Mucosa of gallbladder (tissue), 1 donor: ENCODE measurements at places on chromosomes 12 and 14.

DNA sequence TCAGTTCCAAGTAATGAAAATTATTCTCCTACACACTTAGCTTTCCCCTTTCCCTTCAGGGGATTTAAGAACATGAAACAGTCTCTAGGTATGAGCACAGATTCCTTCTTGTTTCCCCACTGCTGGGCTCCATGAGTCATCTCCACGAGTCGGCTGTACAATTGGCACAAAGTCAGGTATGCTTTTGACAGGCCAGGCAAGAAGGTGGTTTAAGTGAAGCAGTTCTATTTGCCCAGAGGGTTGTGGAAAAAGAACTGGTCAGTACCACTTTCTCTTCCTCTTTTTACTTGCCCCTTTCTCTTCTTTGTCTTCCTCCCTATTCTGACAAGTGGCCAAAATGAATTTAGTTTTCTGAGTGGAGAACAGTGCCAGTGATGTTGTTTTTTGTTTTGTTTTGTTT, 16.3 kb downstream of the DYNC1H1 start:
- peak; percentile 74 for DNase-seq

GRCh38 chr12:114480337-114481199, 74.6 kb upstream of the TBX5 start:
- no peak for DNase-seq

DNA sequence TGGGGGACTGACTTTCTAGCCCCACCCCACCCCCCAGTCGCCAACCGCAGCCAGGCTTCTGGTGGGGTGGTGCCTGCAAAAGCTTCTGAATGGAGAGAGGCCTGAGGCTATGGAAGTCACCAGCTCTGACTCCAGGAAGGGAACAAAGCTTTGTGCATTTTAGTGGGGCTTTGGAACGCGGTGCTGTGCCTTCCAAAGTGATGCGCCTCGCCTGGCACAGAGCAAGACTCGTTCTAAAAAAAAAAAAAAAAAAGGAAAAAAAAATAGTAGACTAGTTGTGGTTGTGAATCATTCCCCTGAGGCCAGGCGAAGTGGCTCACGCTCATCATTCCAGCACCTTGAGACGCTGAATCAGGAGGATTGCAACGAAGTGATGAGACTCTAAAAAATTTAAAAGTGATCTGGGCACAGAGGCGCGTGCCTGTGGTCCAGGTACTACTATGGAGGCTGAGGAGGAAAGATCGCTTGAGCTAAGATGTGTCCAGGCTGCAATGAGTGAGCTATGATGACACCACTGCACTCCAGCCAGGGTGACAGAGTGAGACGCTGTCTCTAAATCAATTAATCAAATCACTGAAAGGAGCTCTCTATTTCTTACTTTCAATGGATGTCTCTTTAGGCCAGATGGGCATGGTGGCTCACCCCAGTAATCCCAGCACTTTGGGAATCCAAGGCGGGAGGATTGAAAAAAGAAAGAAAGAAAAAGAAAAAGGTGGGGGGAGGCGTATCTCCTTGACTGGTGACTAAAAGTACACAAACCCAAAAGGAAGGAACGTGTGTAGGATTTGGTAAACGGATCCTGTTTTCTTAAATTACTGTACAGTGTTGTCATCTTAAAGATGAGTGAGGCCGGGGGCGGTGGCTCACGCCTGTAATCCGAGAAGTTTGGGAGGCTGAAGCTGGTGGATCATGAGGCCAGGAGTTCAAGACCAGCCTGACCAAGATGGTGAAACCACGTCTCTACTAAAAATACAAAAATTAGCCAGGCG, 259.6 kb upstream of the ALG10B start:
- DNase-seq = no peak

- no peak for DNase-seq
These were observed 63.6 kb downstream of the CHST11 start for GRCh38 chr12:104520242-104520900.

DNA sequence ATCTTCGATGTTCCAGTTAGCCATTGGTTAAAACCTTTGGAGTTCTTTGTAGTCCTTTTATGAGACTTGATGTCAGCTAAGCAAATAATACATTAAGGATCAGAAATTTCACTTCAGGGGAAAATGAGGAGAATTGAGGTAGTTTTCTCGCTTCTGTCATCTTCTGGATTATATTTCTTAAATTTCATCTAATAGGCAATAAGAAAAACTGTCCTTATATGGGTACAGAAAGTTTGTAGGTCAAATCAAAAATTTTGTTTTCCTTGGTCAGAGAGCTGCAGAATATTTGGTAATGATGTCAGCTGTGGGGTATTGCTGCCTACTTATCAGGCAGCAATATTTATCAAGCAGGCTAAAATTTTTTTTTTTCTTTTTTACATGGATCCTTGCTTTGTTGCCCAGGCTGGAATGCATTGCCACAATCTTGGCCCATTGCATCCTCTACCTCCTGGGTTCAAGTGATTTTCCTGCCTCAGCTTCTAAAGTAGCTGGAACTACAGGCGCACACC, 37.1 kb downstream of the RIMKLB start:
- DNase-seq = no peak

- DNase-seq = no peak
These were observed 1.0 kb downstream of the ORMDL2 start for GRCh38 chr12:55818886-55819285.

DNA sequence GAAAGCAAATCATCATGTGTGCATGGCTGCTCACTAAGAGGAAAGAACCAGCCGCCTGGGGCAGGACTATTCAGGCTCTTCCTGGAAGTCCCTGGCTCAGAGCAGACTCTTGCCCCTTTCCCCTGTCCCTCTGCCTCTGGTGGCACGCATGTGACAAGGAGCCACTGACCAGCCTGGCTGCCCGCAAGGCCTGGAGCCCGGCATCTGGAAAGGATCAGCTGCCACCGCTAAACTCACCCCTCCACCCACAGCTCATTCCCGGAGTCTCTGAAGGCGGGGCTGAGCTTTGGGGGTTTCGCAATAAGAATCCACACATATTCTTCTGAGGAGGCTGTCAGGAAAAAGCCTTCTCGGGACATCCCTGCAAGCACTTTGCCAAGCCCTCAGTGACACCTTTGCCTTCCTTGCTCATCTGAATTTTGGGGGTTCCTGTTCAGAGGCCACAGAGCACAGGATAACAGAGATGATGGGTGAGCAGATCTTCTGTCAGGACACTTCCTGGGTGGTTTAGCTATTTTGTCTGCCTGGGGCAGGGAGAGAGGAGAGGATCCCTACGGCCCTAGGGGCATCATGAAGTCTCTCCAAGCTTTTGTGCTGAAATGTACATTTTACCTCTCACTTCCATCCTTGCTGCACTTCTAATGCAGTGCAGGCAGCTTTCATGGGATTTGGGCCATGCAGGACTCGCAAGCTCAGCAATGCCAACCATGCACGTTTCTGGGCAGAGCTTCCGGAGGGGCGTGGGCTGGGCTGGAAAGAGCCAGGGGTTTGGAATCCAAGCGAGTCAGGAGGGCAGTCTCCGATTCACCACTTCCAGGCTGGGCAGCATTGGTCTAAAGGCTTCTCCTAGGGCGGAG, 124.8 kb upstream of the MAP1LC3B2 start:
- peak; percentile 79 for DNase-seq

DNA sequence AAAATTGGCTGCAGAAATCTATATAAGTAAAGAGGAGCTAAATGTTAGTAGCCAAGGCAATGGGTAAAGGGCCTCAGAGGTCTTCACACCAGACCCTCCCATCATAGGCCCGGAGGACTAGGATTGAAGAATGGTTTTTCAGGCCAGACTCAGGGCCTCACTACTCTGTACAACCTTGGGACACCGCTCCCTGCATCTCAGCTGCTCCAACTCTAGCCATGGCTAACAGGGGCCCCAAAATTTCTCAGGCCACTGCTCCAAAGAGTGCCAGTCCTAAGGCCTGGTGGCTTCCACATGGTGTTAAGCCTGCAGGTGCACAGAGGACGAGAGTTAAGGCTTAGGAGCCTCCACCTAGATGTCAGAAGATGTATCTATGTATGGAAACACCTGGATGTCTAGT, 155.5 kb upstream of the MGAT4C start:
- no peak for DNase-seq

- DNase-seq = no peak
These were observed 485.6 kb upstream of the TMEM132C start for GRCh38 chr12:127781336-127781735.

GRCh38 chr14:50425816-50426215, 29.1 kb upstream of the CDKL1 start:
- DNase-seq = no peak

DNA sequence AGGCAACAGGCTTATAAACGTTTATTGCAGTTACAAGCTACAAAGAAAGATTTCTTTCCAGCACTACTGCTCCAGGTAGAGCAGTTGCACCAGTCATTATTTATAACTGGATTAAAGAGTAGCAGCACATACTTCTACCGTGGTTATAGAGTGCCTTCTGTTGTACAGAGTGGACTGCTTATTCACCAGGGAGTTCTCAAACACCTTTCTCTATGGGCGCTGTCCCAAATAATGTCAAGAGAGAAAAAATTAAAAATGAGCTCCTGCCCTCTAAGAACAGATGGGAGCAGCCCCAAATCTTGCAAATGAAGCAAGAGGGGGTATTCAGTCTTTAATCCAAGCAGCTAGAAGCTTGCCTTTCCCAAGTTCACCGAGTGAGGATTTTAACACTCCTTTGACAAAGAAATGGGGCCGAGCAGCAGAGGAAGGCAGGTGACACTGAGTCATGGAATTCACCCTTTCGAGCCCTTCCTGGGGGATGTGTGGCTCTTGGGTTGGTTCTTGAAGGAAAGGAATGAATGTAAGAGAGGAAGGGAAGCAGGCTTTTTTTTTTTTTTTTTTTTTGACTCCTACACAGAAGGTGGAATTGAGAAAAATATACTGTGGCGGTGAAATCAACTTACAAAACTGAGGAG, 181.2 kb downstream of the PRKCH start:
- no peak for DNase-seq

DNA sequence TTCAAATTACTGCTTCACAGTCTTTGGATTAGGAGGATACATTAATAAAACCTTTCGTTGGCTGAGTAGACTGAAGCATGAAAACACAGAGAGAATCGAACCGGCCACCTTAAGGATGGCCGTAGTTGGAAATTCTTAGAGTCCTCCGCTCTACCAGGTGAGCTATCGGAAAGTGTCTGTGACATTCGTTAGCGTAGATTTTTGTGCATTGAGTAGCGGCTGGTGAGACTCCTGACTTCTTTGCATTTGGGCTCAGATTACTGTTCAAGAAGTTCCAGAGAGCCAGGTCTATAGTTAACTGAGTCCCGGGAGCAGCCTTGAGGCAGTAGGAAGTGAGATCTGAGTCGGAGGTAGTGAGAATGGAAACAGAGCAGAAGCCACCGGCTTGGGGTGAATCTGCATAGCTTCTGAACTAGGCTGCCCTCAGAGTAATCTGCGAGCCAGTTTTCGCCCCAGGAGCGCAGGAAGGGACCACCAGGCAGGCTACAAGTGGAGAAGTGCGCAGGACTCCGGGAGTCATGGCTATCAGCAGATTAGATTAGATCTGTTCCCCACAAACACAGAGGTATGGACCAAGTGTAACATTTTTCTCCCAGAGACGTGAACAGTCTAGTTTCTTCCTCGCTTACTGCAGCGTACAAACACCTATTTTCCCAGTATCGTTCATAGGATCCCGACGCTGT, 11.0 kb downstream of the OR6S1 start:
- no peak for DNase-seq

GRCh38 chr14:50396631-50397389, at the start of gene CDKL1:
CDKL1 (minus strand) TSS chr14:50396881; CDS start chr14:50395868, 1,013 bp downstream.
- DNase-seq = peak; percentile 55

DNA sequence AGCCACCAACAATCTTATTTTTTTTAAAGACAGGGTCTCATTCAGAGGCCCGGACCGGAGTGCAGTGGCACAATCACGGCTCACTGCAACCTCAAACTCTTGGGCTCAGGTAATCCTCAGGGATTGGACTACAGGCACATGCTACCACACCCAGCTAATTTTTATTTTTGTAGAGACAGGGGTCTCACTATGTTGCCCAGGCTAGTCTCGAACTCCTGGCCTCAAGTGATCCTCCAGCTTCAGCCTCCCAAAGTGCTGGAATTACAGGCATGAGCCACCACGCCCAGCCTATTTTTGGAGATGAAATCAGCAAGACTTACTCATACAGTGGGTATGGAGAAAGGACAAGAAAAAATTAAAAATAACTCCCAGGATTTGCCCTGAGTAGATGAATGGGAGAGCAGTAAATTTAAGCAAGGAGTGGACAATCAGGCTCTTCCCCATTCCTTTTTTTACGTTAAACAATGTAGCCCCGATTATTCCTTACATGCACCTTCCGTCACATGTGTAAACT, 13.2 kb downstream of the FMNL3 start:
- DNase-seq = no peak

DNA sequence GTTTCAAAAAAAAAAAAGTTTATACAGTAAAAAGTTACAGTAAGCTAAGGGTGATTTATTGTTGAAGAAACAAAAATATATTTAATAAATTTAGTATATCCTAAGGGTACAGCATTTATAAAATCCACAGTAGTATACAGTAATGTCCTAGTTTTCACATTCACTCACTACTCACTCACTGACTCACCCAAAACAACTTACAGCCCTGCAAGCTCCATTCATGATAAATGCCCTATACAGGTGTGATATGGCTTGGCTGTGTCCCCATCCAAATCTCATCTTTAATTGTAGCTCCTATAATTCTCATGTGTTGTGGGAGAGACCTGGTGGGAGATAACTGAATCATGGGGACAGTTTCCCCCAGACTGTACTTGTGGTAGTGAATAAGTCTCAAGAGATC, 61.7 kb downstream of the TC2N start:
- no peak for DNase-seq

DNA sequence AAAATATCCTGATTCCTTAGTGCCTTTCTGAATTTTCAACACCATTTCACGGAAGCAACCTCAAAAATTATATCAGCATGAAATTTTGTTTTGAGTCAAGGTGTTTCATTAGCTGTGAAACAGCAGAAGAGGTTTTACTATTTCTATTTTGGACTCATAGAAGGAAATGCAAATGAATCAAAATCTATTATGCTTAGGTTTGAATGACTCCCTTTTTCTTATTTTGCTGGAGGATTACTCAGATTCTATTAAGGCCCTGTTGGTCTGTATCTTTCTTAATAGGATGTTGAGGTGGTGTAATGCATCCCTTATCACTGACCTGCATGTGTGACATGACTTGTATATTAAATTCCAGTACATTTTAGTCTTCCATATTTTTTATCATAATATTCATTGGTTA, 165.8 kb downstream of the TMTC2 start:
- DNase-seq = no peak

GRCh38 chr14:34692348-34692747, 22.0 kb downstream of the CFL2 start:
- no peak for DNase-seq

DNA sequence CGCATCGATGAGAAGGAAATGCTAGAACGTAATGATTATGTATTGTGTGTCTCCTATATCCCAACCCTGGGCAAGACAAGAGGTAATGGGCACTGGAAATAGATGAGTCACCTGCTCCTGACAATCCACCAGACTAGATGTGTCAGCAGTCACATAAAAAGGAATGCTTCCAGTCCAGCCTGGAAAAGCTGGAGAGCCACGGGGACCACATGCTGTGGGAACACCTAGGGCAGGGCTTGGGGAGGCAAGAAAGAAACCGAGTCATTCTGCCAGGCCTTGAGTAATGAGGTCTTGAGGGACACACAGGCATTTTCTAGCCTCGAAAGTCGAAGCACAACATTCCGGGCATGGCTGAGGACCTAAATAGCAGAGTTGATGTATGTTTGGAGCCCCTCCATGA, 716.7 kb upstream of the TMEM132C start:
- no peak for DNase-seq

- no peak for DNase-seq
These were observed 2.3 kb upstream of the NAA30 start for GRCh38 chr14:57388067-57388466.

GRCh38 chr12:30067146-30067545, 283.4 kb upstream of the TMTC1 start:
- DNase-seq = no peak

GRCh38 chr12:19652386-19652785, 213.1 kb downstream of the AEBP2 start:
- no peak for DNase-seq
